ENCODE measurements at places on chromosomes 7 and 10.

DNA sequence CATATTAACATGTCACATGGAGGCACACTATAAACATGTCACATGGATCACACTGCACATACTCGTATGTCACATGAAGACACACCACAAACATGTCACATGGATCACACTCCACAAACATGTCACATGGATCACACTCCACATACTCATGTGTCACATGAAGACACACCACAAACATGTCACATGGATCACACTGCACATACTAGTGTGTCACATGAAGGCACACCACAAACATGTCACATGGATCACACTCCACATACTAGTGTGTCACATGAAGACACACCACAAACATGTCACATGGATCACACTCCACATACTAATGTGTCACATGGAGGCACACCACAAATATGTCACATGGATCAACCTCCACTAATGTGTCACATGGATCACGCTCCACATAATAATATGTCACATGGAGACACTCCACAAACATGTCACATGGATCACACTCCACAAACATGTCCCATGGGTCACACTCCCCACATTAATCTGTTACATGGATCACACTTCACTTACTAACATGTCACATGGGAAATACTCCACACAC lies 195.6 kb upstream of the PFKP start:
- no peak for DNase-seq

DNA sequence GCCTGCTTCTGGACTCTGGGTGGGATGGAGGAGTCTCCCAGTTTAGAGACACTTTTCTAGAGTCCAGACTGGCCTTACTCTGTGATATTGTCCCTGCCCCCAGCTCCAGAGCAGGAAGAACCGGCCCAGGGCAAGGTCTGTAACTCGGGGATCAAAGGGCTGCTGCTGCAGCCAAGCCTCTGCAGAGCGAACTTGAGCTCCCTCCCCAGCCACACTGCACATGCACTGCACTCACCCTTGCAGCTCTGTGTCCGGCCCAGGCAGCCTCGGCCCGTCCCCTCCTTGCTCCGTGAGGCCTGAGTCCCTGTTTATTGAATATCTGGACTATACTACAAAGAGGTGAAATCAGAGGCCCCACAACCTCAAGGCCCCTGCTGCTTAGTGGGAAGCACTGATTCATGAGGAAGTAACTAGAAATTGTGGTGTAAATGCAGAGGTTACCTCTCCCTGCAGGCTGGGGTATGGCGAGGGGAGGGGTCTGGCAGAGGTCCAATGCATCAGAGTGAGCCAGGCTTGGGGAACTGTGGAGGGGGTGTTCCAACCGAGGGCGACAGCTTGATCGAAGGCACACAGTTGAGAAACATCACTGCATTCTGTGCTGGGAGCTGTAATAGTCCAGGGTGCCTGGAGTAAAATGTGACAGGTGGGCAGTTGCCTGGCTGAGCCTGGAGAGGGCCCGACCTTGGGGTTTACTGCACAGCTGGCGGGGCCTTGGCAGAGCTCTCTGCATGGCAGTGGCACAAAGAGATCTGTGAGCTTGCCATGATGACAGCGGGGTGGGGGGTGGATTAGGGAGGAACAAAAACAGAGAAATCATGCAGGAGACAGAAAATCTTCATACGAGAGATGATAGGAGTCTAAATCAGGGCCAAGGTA lies 49.1 kb downstream of the AOC1 start:
- no peak for DNase-seq

DNA sequence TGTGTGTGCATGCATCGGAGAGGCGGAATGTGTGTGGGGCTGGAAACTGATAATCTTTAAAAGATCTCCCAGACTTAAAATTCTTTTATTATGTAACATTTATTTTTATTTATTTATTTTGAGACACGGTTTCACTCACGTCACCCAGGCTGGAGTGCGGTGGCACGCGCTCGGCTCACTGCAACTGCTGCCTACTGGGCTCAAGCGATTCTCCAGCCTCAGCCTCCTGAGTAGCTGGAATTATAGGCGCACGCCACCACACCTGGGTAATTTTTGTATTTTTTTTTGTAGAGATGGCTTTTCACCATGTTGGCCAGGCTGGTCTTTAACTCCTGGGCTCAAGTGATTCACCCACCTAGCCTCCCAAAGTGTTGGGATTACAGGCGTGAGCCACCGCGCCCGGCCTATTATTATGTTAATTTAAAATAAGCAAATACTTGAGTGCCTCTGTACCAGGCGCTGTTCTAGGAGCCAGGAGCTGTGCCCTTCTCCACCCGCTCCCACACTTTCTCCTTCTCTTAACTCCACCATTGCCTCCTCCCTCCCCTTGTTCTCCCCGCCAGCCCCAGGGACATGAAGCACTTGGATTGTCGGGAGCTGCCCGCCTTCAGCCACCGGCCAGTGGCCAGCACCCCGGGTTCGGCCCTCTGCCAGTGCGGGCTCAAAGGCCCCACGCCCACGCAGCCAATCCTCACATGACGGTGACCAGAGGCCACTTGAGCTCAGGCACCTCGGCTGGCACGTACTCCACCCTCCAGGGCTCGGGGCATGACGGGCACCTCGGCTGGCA lies 163.6 kb downstream of the DNAJB6 start:
- DNase-seq, result no peak

DNA sequence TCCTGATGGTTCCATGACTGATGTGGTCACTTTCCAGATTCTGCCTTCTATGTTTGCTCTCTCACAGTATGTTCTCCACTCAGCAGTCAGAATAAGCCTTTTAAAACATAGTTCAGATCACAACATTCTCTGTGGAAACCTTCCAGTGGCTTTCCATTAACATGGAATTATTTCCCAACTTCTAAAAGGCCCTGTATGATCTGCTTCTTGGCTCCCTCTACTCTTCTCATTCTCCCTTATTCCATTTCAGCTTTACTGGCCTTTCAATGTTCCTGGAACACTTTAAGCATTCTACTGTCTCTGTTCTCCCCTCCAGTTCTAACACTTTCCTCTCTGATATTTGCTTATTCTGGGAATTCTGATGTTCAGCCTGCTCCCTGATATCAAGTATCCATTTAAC lies 325.6 kb downstream of the THSD7A start:
- DNase-seq, result no peak

GRCh38 chr10:88073682-88074081 lies 210.3 kb downstream of the PTEN start:
- no peak for DNase-seq

GRCh38 chr7:129865925-129866201 lies 86.9 kb downstream of the UBE2H start:
- no peak for DNase-seq

- no peak for DNase-seq
Observed at GRCh38 chr7:28654110-28654509, 241.8 kb downstream of the CREB5 start.

DNA sequence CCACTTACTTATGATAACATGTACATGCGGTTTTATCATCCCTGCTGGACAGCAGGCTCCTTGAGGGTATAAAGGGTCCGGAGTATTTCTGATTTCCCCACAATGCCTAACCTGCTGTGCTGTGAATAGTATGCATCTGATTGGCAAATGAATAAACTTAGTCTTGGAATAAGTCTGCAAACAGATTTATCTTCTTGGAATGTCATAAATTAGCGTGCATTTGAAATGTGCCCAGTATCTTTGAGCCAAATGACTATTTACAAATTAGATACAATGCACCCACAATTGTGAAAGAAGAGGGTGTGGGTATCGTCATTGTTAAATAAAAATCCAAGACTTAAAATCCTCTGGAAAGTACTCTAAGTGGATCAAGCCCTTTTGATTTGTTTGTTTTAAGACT lies 106.0 kb downstream of the OSBPL3 start:
- DNase-seq, result no peak

- DNase-seq, result no peak
Observed at GRCh38 chr10:129932751-129933433, 31.2 kb downstream of the EBF3 start.

DNA sequence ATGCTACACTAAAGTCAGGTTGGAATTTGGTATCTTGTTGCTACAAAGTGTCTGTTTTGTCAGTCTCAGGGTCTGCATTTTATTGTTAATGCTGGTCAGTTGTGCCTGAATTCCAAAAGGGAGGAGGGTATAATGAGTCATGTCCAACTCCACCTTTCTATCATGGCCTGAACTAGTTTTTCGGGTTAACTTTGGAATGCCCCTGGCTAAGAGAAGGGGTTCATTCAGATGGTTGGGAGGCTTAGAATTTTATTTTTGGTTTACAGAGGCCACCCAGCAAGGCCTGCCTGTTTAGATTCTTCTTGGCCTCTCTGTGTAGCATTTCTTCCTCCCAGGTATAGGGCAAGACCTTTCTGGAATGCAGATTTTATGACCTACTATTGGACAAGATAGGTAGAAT lies 93.2 kb downstream of the SKIDA1 start:
- DNase-seq, result no peak

DNA sequence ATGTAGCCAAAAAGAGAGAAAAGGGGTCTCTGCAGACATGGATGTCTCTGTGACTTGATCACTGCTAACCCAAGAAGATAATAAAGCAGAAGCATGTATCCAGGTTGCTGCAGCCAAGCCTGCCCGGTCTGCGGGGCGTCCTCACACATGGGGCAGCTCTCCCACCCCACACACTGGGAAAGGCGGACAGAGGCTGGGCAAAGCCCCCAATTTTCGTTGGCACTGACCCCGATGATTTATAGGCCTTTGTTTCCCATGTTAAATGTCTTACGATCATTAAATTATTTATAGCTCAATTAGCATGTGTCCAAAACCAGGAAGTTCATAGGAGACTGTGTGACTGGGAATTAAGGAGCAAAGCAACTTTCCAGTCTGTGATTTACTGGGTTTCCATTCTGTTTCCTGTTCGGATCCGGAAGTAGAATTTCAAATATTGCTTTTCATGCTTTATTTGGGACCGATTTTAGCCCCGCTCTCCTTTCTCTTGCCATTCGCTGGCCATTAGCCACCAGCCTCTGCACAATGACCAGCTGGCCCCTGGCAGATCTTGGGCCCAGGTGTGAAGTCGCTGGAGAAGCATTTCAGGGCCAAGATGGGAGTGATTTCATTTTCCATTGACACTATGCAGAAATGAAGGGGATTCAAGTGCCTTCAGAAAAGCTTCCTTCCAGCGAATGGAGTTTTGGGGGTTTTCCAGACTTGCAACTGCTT lies 91.6 kb downstream of the EGFR start:
- no peak for DNase-seq

DNA sequence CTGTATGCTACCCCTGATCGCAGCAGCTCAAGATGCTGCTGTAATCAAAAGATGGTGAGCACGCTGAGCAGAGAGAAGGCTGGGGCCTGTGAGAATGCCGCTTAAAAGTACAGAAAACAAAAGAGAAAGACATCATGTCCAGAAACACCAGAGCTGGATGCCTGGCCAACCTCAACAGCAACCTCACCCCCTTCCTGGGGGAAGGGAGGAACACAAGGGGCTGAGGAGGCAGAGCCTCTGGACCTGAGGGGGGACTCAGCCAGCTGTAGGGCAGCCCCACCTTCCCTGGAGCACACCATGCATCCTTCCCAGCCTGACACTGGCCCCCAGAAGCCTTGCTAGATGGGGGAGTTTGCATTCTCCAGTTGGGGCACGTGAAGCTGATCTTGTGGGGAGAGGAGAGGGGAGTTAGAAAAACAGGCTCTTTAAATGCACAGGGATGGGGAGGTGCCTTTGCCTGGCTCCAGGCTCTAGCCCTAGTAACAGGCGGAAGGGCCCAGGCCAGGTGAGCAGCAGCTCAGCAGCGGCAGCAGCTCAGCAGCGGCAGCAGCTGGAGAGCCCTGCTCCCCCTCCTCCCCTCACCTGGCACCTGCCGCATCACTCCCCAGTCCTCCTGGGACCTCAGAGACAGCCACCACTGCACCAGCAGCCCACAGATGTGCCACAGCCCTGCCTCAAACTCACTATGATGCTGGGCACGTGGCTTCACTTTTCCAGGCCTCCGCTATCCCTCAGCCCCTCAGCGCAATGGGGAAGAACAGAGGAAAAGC lies 156.3 kb downstream of the NEURL1 start:
- DNase-seq, result no peak

DNA sequence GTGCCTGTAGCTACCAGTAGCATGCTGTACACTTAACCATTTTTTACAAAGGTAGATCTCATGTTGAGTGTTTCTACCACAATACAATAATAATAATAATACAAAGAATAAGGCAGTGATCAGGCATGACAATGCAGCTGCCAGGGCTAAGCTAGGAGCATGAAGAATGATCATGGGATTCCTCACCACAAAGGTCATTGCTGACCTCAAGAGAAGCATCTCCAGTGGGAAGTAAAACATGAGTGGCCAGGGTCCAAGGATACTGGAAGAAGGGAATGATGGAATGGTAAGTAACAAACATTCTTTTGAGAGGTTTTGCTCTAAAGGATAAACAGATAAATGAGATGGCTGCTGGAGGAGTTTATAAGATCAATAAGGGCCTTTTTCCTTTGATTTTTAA lies 591.1 kb downstream of the TNS3 start:
- no peak for DNase-seq

DNA sequence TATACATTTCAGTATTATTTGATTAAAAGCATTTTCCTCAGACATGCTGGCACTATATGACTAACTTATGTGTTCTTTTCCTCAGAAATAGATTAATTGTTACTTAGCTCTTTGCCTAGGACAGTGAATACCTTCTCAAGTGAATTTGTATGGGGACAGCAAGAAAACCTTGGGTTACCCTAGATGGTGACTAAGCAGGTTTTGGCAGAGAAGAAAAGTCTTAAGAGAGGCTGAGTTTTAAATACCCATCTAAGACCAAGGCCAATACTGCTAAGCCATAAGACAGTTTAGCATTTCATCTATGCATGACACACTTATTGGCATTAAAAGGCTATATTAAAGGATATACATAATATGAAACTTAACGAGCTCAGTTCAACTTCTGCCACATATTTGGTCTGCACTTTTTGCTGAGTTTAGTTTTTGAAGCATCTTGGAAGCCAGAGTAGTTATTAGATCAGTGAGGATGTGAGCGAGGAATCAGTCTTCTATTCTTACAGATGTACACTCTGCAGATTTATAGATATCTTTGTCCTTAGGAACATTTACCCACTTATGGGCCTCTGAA lies 54.6 kb upstream of the FAM3C start:
- DNase-seq, result no peak

GRCh38 chr7:34096777-34097176 lies 191.4 kb downstream of the BMPER start:
- no peak for DNase-seq

GRCh38 chr10:29479981-29480954 lies 154.5 kb downstream of the SVIL start:
- DNase-seq, result no peak

DNA sequence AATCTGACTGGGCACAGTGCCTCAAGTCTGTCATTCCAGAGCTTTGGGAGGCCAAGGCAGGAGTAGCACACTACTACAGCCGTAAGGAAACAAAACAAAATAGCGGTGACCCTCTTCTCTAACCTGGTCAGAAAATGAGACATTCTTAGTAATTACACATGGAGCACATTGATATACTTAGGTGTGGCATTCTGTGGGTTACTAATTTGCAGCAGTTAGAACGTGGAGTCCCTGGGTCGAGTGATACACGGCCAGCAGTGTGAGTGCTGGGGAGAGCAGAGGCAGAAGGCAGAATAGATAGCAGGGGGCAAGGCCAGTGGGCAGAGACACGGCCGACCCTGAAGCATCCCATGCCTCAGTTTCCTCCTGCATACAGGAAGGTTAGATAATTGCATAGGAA lies 28.9 kb upstream of the SFMBT2 start:
- no peak for DNase-seq

All from HL-60 (cell line).